Epithelial cell of esophagus (primary cell): ENCODE measurements at places on chromosomes 4 and X.

DNA sequence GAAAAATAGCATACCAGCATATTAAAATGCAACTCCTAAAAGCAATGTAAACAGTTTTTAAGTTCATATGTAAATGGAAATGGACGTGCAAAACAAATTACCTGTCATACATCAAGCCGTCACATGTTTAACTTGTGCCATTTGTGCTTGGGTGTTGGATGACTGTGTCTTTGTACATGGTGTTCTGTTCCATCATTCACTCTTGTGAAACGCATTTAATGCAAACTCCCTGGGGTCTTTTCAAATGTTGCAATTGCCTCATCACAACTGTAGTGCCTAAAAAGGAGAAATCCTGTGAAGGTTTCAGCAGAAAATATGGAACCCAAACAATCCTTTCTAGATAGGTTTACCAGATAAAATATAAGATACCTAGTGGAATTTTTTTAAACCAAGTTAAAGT, 52.4 kb downstream of the PHOX2B start:
- DNase-seq, result no peak

GRCh38 chrX:85221361-85221760, 22.2 kb downstream of the SATL1 start:
- DNase-seq, result no peak

DNA sequence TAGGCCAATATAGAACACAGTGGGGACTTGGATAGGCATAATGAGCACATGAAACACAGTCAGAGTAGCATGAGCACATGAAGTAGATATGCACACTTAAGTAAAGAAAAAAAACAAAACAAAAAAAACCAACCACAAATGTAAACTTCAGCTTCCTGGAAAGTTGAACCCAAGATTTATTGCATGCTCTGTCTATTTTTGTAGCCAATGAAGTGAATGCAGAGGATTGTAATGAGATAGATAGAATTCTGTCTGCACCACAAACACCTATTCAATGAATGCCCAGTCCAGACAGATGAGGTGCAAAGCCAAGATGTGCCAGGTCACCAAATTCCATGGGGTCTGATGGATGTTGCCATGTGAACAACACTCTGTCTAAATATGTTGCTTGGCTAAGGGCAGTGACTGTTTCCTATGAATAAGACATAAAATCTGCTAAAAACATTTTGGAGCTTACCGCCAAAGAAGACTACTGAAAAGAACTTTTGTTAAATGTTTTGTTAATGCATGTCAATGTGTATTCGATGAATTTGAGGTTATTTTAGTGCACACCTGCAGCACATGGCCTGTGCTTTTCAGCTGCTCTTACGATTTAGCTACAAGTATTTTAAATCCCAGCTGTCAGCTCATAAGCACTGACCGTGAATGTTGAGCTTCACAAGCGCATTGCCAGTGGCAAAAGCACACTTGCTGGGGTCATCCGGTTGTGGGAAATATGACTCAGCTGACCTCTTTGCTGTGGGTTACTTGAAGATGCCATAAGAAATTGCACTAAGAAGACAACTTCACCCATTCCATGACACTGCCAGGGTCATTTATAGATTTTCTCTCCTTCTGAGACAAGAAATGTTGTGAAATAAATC, 374.8 kb upstream of the GNPDA2 start:
- no peak for DNase-seq

DNA sequence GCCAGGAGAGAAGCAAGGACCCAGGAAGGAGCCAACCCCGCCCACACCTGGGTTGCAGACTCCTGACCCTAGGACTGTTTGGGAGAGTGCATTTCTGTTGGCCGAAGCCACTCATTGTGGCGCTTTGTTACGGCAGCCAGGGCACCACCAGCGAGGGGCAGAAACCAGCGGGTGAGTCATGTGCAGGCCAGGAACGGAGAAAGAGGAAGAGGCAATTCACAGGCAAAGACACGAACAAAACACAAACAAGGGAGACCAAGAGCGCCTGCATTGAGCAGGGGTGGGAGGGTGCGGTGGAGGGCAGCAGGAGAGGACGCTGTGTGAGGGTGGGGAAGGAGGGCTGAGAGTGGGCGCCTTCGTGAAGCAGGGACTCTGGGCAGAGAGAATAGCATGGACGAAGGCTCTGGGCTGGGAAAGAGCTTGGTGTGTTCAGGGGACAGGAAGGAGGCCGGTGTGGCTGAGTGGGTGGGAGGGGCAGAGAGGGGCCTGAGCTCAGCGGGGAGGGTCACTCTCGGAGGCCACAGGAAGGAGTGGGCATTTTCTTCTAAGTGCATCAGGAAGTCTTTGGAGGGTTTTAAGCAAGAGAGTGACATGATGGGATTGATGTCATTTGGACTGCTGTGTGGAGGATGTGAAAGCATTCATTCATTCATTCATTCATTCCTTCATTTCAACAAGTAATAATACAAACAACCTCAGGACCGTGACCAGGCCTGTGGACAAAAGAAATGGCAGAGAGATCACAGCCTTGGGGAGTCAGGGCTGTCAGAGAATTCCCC, 12.2 kb upstream of the WFS1 start:
- DNase-seq, result peak; percentile 17

GRCh38 chrX:31298916-31299315, 227.1 kb upstream of the FTHL17 start:
- no peak for DNase-seq

GRCh38 chrX:120145295-120145925, 13.0 kb upstream of the RHOXF2 start:
- DNase-seq, result no peak

GRCh38 chrX:37060999-37061398, 52.8 kb downstream of the FAM47C start:
- peak; percentile 46 for DNase-seq

DNA sequence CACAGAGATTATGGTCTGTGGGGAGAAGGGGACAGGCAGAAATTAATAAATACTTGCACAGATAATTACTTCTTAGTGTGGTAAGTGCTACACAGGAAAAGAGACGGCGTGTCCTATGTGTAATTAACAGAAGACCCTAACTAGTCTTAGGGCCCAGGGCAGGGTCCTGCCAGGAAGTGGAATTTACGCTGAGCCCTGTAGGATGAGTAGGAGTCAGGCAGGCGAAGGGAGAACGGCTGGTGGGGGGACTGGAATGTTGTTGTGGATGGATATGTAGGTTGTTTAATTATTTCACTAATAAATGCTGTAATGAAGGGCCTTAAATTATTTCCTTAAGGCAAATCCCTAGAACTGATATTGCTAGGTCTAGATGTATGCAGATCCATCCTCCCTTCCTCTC, 26.7 kb upstream of the MFAP3L start:
- no peak for DNase-seq

DNA sequence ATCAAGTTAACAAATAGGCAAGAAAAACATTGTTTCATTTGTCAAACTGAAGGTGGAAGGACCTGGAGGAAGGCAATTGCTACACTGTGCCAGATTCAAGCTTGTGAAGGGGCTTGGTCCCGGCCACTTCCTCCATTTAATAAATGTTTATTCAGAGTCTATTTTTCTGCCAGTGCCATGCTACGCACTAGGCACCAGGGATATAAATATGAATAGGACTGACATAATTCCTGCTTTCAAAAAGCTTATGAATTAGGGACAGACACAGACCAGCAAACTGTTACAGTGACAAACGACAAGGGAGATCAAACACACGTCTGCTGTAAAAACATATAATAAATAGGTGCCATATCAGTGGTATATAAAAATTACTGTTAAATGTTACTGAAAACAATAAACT, 571 bp downstream of the TLR6 start:
- no peak for DNase-seq

DNA sequence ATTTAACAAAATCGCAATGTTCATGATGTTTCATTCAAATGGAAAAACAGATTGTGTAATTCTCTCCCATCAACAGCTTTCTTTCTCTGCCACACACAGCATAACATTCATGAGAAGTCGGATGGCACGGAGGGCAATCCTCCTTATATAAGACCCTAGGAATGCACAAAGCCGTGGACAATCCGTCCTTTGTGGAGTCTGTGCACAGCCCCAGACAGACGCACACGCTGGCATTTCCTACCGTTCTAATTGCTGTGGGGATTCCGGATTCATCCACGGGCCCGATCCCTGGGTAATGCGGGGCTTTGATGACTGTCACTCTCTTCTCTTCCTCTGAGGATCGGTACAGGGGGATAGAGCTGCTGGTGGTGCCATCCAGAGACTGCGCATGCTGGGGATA, 121.9 kb upstream of the PDLIM3 start:
- DNase-seq, result no peak
